ENCODE measurements at places on chromosomes 3 and 15.

GRCh38 chr3:53506110-53506762, 11.8 kb downstream of the CACNA1D start:
- no peak for DNase-seq

DNA sequence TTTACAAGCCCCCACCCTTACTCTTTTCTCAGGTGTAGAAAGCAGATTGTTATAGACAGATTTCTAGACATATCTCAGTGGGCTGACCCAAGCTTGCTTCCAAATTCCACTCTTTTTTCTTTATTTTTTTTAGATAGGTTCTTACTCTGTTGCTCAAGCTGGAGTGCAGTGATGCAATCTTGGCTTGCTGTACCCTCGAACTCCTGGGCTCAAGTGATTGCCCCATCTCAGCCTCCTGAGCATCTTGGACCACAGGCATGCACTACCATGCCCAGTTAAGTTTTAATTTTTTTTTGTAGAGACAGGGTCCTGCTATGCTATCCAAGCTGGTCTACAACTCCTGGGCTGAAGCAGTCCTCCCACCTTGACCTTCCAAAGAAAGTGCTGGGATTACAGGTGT, 53.5 kb upstream of the ADAMTS9 start:
- no peak for DNase-seq

- DNase-seq = no peak
Observed at GRCh38 chr15:44698641-44699040, 12.5 kb downstream of the PATL2 start.

- no peak for DNase-seq
Observed at GRCh38 chr3:171615686-171616085, 155.5 kb upstream of the TNIK start.

DNA sequence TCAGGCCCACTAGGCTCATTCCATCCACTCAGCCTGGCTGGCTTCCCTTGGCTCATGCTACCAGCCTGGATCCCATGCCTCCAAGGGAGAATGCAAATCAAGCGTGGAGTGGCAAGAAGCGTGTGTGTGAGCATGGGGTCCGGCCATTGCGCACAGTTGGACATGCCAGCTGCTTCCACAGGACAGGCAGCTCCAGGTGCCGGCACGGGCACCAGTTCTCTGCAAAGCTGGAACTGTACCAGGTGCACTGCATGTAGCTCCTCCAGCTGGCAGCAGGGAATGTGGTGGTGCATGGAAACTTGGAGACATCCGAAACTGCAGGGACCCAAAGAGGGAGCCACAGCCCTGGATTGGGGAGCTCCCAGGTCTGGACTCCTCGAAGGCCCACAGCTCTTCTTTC, 449.8 kb downstream of the EPHA6 start:
- no peak for DNase-seq

GRCh38 chr15:82966671-82967071, 14.2 kb upstream of the HOMER2 start:
- no peak for DNase-seq

GRCh38 chr3:148582126-148582525, 115.6 kb upstream of the AGTR1 start:
- no peak for DNase-seq

- no peak for DNase-seq
Observed at GRCh38 chr3:108017587-108017986, 73.2 kb downstream of the CD47 start.

DNA sequence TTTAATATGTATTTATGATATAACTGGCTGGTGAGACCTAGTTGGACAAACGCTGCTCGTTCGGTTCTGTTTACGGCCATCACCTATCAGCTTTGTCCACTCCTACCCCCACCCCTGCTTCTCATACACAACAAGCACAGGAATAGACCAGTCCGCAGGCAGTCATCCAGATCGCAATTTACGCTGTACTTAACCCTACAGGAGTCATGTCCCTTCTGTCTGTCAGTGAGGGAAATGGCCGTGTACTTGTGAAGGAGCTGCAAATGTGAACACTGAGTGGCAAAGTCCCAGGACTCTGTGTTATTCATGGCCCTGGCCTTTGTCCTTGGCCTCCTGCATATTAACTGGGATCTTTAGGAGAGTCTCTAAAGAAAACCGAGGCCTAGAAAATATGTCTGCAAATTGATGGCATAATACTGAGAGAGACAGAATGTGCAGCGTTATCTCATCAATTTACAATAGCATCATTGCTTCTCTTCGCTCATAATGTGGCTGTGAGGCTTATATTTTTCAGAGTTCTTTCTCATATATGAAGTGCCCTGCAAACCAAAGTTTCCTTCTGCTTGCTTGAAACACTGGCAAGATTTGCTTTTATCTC, 7.2 kb upstream of the ABHD10 start:
- DNase-seq = no peak

DNA sequence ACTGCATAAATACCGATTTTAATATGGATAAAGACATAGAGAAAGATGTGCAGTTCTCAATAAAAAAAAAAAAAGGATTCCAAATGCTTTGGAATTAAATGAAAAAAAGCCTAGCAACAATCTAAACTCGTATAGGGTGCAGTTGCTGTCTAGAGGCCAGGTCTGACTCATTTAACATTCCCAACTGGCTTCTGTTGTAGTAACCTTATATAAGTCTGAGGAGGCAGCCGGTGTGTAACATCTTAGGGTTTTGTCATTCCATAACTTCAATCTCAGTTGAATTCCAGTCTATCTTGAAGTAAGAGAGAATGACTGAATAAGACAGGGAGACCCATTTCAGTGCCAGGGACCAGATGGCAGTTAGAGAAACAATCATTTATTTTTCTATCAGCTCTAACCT, 6.5 kb downstream of the PDCD10 start:
- DNase-seq = no peak

DNA sequence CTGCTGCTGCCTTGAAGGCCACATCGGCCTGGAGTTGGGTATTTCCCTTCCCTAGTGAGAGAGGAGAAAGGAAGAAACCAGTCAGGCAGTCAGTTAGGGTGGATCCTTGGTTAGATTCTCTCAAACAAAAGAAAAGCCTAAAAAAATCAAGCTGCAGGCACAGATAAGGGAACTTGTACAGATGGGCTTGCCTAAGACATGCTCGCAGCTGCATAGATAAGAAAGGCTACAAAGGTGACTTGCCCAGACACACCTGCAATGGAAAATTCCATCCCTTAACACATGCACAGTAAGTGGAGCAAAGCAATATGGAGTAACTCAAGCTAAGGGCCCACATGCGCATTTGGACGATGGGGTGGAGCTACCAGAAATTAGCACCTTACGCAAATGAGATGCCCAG, 199.7 kb upstream of the ARPP21 start:
- DNase-seq = no peak

Data from left forelimb (tissue), 1 donor.